ENCODE measurements at places on chromosomes 16 and 17.

- DNase-seq: peak; percentile 6
These were observed 126.8 kb downstream of the ZFHX3 start for GRCh38 chr16:72921106-72921505.

- DNase-seq: no peak
These were observed 369.2 kb downstream of the CDH13 start for GRCh38 chr16:82995924-82996441.

GRCh38 chr16:78988361-78988969 lies 612.1 kb downstream of the MAF start:
- no peak for DNase-seq

GRCh38 chr16:55349867-55350266 lies 25.9 kb downstream of the IRX6 start:
- no peak for DNase-seq

DNA sequence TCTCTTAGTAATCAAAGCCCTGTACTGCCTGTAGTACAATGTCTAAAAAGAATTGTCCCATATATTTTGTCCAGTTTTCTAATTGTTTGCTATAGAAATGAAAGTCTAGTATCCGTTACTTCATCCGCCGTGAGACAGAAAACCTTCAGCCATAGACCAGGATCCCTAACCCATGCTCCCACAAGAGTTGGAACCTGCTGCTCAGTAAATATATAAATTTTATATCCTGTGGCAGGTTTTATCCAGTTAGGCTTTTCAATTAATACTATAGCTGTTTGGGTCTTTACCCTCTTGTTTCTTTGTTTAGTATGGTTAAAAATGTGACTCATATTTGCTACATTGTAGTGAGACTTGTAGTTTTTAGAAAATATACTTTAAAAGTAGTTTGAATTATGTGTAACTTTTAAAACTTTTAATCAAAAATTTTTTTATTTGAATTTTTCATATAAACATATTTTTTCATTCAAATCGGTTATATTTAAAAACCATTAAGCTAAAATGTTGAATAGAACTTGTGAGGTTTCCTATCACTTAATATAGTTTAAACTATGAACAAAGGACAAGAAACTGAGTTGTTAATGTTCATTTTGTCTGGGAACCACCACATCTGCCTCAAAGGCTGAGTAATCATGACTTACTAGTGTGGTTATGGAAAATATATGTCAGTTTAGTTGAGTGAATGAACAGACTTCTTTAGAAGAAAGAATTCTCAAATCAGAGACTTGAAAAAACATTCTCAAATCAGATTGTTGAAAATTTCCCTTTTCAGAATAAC lies 54.8 kb downstream of the VMP1 start:
- no peak for DNase-seq

- DNase-seq: no peak
These were observed 412 bp upstream of the ADGRG3 start for GRCh38 chr16:57667526-57668262.

DNA sequence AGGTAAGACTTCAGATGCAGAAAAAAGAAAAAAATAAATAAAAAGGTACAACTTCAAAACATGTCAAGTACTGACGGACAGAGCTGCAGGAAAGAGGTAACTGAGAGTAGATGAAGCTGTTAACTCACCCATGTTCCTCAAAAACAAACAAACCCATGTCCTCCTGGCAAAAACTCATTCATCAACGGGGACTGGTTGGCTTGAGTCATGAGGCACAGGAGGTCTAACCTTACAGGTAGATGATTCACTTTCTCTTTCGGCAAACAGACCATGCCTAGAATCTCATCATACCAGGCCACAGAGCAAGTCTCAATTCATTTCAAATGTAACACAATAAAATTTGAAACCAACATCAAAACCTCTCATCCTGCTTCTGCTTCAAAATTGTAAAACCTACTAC lies 12.3 kb upstream of the FASN start:
- no peak for DNase-seq

GRCh38 chr17:1937461-1937860 lies 87.7 kb downstream of the RTN4RL1 start:
- no peak for DNase-seq
